Anterior cingulate cortex (tissue), 58 donors: ENCODE measurements at places on chromosomes 12 and 14.
A peak's percentile ranks its signal among the peaks of the same experiment; 100 is the strongest.

DNA sequence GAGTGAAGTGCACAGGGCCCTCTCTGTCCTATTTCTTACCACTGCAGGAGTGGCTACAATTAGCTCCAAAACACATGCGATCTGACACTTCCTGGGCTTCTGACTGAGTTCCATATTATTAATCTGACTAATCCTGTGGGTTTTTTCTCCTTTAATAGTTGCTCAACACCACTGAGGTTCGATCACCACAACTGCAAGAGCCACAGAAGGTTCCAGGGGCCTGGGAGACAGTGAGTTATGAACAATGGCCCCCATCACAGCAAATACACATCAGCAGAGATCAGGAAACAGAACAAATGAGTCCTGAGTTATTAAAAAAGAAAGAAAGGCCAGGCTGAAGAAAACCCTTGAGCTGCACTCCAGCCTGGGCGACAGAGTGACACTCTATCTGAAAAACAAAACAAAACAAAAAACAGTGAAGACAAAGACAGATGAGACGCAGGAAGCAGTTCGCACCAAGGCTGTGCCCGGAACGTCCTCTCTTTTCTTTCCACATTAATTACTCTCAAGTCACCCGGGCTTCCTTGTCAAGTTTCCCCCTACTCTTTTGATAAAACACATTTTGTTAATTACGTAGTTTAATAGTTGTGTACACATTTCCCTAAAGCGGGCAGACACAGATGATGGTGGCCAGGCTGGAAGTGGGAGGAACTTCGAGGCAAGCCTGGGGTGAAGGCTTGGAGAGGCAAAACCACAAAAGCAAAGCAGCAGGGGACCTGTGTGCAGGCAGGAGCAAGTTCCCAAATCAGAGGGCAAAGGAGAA, 42.7 kb downstream of the CDC42BPB start:
- DNase-seq: no peak

DNA sequence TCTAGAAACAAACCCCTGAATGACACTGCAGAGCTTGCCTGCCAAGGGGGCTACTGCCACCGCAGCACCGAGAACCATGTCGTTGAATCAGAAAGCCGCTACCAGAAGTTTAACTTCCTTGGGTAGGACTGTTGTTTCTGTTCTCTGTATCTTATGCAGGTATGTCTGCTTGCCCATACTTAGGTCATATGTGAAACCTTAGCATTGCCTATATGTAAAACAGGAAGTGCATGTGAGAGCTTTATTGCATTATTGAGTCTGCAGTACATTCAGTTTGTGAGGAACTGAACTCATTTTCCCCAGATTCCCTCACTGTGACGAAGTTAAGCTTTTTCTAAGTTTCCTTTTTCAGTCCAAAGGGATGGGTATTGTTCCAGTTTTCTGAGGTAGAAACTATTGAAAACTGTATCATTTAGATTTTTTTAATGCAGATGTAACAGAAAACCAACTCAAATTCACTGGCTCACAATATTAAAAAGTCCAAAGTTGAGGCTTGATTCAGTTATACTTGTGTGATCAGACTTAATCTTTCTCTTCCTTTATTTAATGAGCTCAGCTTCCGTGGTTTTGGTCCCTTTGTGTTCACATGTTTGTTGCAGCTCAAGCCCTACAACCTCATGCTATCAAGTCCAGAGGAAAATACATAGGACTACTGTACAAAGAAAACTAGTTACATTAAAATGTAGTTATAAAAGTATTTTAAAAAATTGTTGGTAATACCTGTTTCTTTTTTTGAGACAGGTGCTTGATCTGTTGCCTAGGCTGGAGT, 6.9 kb downstream of the FBXO34 start:
- DNase-seq: no peak

- DNase-seq: peak; percentile 10
Measured at GRCh38 chr14:75577729-75578101, 705 bp upstream of the FLVCR2 start.

DNA sequence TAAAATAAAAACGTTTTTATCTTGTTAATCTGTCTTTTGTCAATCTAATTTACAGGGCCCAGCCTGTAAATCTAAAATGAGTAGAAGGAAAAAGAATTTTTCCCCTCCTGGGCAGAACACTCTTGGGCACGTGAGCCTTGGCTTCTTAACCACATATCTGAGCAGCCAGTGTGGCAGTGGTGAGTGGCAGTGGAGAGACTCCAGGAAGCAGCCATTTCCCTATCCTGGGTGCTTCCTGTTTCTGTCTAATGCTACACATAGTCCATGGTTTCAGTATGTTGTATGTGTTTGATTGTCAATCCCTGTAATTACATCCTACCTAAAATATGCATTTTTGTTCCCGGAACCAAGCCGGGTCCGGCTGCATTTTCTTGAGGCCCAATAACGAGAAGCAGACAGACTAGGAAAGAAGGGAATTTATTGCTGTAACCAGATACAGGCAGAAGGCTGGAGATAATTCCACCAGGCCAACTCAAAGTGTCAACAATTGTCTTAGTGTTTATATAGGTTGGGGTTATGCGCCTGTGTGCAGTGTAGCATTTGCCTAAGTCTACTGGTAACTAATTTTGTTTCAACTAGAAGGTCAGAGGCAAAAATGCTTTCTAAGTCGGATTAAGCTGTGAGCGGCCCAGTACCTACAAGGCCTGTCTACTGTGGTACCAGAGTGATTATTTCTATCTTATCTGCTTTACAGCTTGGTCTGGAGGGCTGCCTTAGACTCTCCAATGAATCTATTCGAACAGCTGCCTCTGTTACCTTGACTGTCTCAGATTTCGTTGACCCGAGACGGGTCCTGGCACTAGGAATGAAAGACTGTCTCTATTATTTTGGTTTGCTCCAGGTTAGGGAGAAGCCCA, 82.4 kb upstream of the RESF1 start:
- no peak for DNase-seq

DNA sequence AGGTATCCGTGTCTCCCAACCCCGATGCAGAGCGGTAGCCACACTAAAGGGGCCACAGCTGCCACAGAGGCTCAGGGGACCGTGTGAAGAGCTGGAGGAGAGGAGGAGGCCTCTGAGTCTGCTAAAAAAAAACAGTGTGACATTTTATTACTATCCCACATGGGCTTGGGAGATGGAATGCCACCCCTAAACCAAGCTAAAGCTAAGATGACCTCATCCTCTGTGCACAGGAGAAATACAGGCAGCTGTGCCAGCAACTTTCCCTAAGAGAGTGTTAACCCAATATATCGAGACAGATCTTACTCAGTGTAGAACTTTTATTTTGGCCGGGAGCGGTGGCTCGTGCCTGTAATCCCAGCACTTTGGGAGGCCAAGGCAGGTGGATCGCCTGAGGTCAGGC, 18.0 kb downstream of the BCL2L14 start:
- no peak for DNase-seq
